ENCODE measurements at places on chromosomes 1 and 21.

DNA sequence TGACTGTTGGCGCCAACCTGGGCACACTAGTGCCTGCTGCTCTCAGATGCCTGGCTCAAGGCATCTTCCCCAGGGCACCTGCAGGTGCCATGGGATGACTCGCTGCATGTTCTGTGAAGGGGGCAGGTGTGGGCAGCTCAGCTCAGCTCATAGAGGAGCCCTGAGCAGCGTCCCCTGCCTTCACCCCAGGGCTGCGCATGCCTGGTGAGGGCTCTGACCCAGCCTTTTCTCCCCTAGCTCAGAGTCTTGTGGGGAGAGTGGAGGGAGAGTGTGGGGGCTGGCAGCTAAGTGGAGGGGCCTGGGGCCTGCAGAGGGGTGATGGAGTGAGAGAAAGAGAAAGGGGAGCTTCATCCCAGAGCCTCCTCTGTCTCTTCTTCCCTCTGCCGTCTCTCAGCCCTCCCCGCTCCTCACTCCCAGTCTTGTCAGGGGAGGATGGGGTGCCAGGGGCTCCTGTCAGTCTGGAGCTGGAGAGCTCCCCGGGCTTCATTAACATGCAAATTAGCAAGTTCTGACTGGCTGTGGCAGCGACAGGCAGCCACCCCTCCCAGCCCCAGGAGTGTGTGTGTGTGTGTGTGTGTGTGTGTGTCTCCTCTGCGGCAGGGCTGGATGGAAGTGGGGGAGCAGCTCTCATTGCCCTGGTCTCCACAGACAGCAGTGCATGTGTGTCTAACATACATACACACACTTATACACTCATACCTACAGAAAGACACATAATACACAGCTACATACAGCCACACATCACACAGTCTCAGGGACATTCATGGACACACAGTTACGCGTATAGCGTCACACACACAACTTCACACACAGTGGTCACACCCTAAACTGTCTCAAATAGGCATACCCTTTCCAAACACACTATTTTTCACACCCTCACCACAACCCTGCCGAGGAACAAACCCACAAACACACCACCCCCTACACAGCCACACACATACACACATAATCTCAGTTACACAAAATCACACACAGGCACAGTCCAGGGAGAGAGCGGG lies 34.0 kb downstream of the FOXO6 start:
- peak; percentile 64 for DNase-seq

- no peak for DNase-seq
Observed at GRCh38 chr1:201023920-201024624, 558 bp upstream of the KIF21B start.

GRCh38 chr1:244598611-244599010 lies 54.3 kb upstream of the DESI2 start:
- no peak for DNase-seq

DNA sequence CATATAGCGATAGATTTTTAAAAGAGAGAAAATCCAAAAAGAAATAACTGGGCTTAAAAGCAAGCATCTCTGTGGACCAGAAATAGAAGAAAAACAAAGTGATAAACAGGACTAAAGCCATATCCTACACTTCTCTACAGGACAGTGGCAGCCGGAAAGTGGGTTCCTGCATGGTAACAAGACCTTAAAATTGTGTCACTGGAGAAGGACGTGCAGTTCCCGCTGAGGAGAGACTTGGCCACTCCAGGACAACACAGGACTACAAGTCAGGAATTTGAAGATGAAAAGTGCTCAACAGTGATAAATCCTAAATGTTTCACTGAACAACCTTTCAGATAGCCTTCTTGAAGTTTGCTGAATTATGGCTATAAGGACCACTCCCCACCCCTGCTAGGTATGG lies 1.9 kb upstream of the HLCS start:
- no peak for DNase-seq

- DNase-seq: no peak
Observed at GRCh38 chr1:247962911-247963588, 2.0 kb upstream of the OR2AK2 start.

GRCh38 chr21:45848331-45848730 lies 133.2 kb upstream of the COL6A1 start:
- DNase-seq: no peak

GRCh38 chr1:15176898-15177665 lies 23.5 kb downstream of the TMEM51 start:
- no peak for DNase-seq

- DNase-seq: no peak
Observed at GRCh38 chr1:174534789-174535188, 87.0 kb downstream of the GPR52 start.

GRCh38 chr1:51768971-51769588 lies 109.4 kb downstream of the NRDC start:
- DNase-seq: peak; percentile 44

- no peak for DNase-seq
Observed at GRCh38 chr21:44583800-44584147, 3.4 kb upstream of the KRTAP10-5 start.

DNA sequence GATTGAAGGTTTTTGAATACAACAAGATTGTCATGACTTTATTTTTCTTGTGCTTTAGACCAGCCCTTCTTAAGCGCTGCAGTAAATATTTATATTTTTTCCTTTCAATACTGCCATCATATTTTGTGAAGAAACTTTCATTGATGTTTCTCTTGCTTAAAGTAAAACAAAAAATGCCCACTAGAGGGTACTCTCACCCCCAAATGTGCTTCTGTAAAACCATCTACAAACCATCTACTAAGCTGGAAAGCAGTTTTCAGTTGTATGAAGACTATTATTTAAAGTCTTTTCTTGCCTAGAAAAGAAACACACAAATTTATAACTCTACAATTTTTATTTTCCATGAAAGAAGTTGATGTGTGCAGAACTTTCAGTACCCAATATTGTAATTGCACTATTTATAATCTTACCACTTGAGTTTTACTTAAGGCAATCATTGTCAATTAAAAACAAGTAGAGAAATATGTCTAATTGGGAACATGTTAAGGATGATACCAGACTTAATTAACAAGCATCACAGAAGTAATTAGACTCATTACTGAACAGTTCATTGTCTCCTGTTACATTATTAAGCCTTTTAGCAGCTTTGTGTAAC lies 10.7 kb downstream of the LEPR start:
- DNase-seq: peak; percentile 41

DNA sequence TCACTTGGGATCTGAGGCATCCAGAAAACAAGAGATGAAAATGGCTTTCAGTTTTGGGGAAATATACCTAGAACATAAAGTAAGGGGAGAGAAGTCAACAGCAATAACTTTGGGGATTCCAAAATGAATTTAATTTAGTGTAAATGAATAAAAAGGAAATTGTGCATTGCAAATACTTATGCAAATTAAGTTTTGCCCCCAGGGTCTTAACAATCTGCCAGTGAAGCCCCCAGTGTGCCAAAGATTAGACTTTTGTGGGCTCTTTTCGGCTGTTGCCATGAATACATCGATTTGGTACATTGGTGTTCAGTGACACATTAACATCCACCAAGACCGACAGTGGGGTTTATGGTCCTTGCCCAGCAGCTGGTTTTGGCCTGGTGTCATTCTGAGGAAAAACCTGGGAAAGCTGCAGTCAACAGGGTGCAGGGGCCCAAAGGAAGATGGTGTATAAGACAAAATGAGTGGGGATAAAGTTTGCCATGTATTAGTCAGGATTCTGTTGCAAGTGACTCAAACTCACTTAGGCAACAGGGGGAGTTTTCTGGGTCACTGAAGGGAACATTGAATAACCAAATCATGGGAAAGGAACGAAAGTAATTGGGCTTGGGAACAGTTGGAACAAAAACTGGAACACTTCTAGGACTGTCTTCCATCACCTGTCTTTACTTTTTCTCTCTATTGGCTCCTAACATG lies 30.2 kb upstream of the IGSF3 start:
- no peak for DNase-seq

DNA sequence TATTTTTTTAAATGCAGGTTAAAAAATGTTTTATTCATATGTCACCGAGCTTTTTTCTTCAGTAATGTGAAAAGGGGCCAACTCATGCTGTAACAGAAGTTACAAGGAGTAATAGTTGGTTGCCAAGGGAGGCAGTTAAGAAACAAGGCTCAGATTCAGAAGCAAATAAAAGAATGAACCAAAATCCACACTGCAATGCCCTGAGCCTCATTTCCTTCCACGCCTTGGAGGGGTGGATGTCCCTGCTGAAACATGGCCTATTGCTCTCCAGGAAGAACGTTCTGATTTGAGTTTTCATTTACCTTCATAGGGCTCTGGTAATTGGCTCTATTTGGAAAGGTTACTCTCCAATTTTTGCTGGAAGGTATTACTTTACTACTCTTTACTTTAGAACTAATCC lies 24.4 kb downstream of the ALG14 start:
- no peak for DNase-seq

- no peak for DNase-seq
Observed at GRCh38 chr1:158095737-158096335, 84.9 kb upstream of the CD1D start.

DNA sequence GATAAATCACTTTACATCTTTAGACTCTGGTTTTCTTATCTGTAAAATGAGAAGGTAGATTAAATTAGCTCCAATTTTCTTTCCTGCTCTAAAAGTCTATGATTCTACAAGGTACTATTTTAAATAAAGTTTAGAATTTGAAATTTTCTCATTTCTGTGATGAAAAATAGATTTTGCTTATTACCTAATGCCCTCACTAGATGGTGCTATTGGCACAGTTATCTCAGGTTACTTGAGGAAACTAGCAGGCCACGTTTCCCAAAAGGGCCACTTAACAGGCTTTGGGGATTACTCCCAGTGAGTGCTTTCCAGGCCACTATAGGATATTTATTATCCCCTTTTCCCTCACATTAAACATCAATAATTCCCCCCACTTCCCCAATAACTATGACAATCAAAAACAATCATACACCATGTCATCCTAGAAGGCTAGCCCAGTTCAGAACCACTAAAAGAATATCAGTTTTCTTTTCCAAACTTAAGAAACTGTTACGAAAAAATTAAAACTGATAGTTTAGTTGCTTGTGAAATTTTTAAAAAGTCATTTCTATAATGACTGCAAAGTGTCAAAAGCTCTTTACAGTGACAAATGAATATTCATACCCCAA lies 30.6 kb downstream of the OMA1 start:
- DNase-seq: peak; percentile 70

- no peak for DNase-seq
Observed at GRCh38 chr1:43620956-43621355, 29.0 kb upstream of the KDM4A start.

DNA sequence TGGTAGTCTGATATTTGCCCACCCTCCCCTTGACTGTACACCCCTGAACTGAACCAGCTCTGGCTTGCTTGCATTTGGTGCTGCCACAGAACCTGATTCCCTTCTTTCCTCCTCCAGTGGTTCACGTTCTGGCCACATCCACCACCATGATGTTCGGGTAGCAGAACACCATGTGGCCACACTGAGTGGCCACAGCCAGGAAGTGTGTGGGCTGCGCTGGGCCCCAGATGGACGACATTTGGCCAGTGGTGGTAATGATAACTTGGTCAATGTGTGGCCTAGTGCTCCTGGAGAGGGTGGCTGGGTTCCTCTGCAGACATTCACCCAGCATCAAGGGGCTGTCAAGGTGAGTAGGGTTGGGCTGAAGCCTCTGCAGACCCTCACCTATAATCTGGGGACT lies 1.8 kb downstream of the CDC20 start:
- no peak for DNase-seq

- no peak for DNase-seq
Observed at GRCh38 chr1:97841338-97841737, 79.5 kb downstream of the DPYD start.

- DNase-seq: no peak
Observed at GRCh38 chr1:214638997-214639396, 36.0 kb downstream of the CENPF start.

GRCh38 chr1:41474490-41475271 lies 9.8 kb downstream of the EDN2 start:
- peak; percentile 76 for DNase-seq

DNA sequence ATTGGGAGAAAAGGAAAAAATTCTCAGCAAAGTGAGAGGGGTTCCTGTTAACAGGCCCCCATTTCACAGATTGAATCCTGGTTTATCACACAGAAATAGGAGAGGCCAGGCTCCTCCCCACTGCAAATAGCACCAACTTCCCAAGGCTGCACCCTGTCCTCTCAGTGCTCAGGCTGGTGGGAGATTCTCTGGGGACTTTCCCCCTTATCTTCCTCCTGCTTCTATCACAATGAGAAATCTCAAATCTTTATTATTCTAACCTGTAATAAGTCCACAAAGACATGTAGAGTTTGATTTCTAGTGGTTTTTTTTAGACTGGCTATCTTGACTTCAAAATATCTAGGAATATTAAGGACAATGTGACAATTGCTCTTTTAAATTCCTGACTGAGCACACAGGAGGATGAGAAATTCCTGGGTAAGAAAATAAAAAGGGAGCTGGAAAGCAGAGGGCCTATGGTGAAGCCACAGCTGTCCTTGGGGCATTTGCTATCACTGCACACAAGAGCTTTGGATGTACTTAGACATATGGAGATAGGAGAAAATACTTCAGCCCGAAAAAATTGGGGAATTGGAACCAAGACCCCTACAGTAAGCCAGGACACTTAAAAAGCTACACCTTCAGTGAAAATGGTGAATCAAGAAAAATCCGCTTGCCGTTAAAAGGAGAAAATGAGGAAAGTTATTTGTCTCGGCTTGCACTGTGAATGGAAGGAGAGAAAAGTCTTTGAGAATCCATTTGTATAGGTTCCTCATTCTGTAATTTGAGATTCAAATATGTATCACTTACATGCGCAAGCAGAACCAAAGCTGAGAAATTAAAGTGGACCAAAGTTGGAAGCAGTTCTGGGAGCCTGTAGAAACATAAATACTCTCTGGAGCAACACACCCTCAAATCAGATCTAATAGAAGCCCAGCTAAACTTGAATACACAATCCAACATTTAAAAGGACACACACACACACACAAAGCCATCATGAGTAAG lies 65.9 kb upstream of the C1orf105 start:
- no peak for DNase-seq

- no peak for DNase-seq
Observed at GRCh38 chr1:165011186-165011585, 345.3 kb downstream of the LMX1A start.

DNA sequence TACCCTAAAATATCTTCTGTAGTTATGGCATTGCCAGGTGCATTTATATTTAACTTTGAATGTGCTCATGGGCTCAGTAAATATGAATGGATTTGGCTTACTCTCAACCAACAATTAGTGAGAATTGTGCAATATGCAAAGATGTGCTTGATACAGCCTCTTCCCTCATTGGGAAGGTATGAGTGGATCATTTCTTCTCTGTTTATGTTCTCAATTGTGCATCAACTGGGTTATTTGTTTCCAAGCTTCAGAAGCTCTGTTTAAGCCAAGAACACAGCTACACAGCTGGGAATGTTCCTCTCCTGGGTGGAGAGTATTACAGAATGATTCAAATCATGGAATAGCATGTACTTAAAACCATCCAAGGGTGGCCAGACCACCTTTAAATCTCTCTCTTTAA lies 17.6 kb upstream of the MAP1LC3C start:
- DNase-seq: no peak

GRCh38 chr1:193005785-193006184 lies 53.4 kb downstream of the UCHL5 start:
- DNase-seq: no peak

- no peak for DNase-seq
Observed at GRCh38 chr1:30695439-30695841, 27.9 kb downstream of the MATN1 start.

GRCh38 chr1:66867501-66867900 lies 57.2 kb downstream of the DNAI4 start:
- no peak for DNase-seq

GRCh38 chr1:19074902-19075721 lies 118.6 kb upstream of the IFFO2 start:
- DNase-seq: no peak

GRCh38 chr1:59443310-59443709 lies 146.4 kb downstream of the FGGY start:
- DNase-seq: no peak

- DNase-seq: no peak
Observed at GRCh38 chr1:209485167-209485566, 98.3 kb upstream of the CAMK1G start.
